ENCODE measurements at places on chromosomes 2 and 18.

- DNase-seq: no peak
These were observed 35.8 kb downstream of the SKOR2 start for GRCh38 chr18:47215554-47216138.

DNA sequence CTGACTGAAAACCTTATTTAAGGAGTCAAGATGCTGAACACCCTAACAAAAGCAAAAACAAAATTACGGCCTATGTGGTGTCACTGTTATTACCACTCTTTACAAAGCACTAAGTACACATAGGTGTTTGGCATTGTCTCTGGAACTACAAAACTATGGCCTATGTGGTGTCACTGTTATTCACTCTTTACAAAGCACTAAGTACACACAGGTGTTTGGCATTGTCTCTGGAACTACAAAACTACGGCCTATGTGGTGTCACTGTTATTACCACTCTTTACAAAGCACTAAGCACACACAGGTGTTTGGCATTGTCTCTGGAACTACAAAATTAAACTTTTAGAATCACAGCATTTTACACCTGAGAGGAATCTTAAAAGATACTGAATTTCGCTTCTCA is 47.4 kb downstream of the SLC35F5 start:
- no peak for DNase-seq

DNA sequence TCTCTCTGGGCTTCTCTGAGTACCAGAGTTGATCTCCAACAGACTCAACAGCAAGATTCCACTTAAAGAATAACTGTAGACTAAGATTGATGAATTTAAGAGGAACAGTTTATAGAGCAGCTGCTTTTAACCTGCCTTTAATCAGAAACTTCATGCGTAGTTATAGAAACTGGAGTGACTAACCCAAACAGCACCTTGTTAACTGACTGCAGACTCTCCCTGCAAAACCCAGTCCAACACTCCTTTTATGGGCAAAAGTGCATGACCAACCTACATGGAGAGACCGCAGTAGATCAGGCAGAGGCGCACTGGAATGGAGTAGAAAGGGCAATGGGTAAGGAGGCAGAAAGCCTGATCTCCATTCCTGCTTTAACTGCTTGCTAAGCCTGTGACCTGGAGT is 110.6 kb downstream of the NRP2 start:
- no peak for DNase-seq

DNA sequence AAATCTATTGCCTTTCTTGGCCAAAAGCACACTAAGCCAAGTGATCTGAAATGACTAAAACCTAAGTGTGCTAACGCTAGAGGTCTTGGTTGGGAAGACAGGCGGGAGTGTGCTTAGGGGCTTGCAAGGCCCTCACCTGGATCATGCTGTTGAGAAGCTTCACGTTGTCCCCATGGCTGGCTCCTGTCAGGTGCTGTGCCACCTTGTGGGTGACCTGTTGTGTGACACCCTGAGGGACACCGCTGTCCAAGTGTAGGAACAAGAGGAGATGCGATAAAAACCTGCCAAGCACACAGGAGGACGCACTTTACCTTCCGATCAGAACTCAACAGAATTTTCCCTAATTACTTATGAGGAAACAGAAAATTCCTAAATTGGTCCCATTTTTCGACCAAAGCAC is 50.8 kb downstream of the EPG5 start:
- DNase-seq: no peak

DNA sequence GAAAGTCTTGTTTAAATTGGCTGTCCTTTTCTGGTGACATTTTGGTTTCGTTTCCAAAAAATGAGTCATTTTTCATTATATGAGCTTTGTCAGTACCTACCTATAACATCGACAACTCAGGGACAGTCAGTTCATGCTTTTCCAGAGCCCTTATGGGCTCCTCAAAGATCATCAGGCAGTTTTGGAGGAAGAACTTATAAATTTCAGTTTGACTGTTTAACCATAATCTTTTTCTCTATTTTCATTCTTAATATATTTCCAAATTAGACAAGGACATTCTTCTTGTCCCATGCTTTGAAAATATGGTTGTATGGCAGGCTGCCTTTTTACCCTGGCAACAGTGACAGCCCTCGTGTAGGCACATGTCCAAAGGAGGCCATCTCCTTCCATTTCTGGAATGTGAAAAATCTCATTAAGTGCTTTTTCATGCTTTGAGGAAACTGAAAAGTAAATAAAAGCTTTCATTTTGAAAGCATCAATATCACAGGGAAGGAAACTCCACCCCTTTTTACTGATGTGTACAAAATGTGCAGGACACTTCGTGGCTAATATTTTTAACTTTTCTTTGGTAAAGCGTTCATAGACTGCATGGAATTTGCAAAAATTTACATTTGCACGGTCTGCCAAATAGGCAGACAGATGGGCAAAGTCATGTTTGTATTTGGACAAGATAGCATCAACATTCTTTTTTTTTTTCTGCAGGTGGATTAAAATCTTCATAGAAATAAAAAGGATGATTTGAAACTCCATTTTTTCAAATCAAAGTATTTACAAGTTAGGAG is 7.2 kb upstream of the PROC start:
- no peak for DNase-seq

Measured in stimulated activated CD8-positive, alpha-beta memory T cell treated with anti-CD3 and anti-CD28 coated beads, Interleukin-7, amount 100 ng/mL, for 24 hours (primary cell).